Stimulated activated CD4-positive, alpha-beta T cell treated with anti-CD3 and anti-CD28 coated beads, Interleukin-12 subunit alpha, Interleukin-12 subunit beta, amount 100 ng/mL, for 4 hours (primary cell): ENCODE measurements at places on chromosomes 1 and 21.

DNA sequence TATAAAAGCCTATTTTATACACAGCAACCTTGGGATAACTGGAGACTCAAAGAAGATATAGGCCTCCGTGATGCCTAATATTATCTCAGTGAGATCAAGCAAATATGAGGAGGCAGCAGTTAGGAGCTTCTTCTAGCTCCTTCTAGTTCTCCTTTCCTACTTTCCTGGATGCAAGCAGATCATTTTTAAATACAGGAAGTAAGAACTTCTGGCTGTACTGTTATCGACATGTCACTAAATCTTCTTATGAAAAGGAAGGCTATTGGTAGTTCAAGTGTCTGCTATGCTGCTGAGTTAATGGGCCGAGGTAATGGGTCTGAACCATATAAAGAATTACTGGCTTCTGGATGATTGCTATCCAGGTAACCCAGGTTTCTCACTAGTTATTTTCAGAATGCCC, 15.9 kb downstream of the HSPA13 start:
- no peak for DNase-seq

DNA sequence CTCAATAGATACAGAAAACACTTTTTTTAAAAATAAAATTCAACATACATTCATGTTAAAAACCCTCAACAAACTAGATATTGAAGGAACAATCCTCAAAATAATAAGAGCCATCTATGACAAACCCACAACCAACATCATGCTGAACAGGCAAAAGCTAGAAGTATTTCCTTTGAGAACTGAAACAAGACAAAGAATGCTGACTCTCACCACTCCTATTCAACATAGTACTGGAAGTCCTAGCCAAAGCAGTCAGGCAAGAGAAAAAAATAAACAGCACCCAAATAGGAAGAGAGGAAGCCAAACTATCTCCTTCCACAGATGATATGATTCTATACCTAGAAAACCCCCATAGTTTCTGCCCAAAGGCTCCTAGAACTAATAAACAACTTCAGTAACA, 46.2 kb upstream of the IVNS1ABP start:
- DNase-seq: no peak

- DNase-seq: no peak
Observed at GRCh38 chr1:56135069-56135863, 444.1 kb downstream of the PLPP3 start.

DNA sequence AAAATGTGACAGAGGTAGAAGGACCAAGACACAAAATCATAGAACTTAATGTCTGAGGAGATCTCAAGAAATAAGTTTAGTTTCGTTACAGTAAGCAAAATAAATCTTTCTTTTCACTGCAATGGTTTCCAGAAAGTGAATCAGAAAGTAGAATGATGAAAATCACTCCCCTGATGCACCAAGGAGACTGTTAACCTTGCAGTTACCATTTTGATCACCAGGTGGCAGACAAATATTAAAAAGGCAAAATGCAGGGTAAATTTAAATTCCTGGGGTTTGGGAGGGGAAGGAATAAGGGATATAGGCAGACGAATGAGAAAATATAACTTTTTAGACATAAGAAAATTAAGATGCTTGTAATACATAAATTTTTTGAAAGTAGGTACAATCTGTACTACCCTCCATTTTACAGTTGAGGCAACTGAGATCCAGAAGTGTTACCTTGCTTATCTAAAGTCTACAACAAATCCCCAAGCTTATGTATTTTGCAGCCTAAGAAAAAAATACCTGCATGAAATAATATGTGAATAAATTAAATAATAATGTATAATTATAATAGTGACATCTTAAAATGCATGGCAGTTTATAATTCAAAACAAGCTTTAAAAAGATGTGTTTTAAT, 253.2 kb downstream of the CRB1 start:
- DNase-seq: no peak

- DNase-seq: no peak
Observed at GRCh38 chr1:114610546-114611245, 29.3 kb upstream of the BCAS2 start.

GRCh38 chr1:225865514-225865913, 16.7 kb downstream of the TMEM63A start:
- no peak for DNase-seq

DNA sequence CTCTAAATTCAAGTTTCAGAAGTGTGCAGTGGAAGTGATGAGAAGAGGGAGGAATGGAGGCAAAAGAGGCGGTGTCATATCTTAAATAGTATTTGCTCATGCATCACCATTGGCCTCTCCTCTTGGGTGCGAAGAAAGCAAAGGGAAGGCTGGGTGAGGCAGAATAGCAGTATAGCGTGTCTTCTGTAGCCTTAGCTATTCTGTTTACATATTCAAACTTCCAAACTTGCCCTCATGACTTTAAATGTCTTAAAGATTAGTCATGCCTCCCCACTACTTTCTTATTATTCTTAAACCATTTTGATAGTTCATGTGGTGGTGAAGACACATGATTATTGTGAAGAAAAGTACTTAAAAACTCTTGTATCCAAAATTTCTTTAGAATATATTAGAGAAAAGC, 104.6 kb upstream of the TENT5C start:
- no peak for DNase-seq

DNA sequence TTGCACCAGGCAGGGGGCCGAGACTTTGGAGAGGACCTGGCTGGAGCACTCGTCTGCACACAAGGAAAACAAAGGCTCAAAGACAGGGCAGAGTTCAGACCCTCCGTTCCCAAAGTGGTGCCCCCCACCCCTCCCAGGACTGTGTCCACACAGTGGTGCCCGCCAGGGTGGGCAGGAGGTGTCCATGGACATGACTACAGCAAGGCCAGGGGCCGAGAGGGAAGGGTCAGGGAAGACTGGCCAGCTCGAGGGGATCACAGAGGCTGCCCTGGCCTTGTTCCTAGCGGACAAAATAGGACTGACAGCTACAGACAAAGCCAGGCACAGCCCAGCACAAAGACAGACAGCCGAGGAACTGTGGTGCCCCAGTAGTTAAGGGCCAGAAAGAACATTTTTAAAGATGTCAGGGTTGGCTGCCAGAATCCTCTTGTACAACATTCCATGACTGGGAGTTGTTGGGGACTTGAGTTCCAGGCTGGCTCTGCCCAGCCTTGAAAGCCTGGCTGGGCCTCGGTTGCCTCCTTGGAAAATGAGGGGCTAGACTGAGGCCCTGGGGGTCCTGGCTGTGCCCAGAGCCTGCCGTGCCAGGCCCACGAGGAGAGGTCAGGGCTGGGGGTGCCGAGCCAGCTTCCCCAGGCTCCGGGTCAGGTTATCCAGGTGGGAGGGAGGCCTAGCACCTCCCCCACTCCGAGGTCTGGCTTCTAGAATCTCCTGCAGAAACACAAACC, 63.7 kb downstream of the SLX9 start:
- no peak for DNase-seq

GRCh38 chr1:78143152-78143551, 97.4 kb downstream of the GIPC2 start:
- DNase-seq: no peak

- DNase-seq: no peak
Observed at GRCh38 chr1:117142200-117142599, 20.7 kb upstream of the TRIM45 start.
